Glutamatergic neuron (in vitro differentiated cells): ENCODE measurements at places on chromosomes 6 and 20.

- no peak for DNase-seq
Observed at GRCh38 chr20:23754731-23755130, 4.0 kb upstream of the CST1 start.

- DNase-seq = no peak
Observed at GRCh38 chr6:43980004-43980795, 147.1 kb downstream of the MRPL14 start.

DNA sequence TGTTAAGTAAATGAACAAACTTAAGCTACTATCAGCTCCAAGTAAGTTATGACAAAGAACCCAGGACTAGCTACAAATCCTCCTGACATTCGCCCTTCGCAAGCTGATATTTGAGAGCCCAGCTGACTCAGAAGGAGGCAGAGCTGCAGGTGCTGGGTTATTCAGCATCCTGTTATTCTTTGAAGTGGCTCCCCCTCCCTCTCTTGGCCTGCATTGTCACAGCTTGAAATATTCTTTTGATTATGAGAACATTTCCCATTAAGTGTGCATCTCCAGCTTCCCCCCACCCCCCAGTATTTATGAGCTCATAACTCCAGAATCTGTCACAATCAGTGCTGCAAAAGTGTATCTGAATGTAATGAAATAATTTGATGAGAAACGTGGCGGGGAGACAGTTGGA is 78.8 kb upstream of the RALY start:
- no peak for DNase-seq

GRCh38 chr20:33419140-33419974 is 18.0 kb upstream of the CDK5RAP1 start:
- peak; percentile 31 for DNase-seq

DNA sequence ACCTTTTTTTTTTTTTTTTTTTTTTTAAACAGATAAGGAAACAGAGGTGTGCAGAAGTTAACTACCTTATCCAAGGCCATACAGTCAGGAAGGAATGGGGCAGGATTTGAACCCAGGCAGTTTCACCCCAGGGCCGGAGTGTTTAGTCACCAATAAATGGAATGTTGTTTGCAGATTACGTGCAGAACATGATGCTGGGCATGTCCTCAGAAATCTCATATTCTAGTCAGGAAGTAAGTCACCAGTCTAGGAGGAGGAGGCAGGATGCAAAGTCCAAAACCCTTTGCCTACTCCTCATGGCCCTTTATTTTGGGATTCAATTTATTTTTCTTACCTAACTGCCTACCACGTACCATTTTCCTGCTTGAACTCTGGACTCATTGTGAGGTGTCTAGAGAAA is 57.1 kb upstream of the LRRC1 start:
- no peak for DNase-seq

DNA sequence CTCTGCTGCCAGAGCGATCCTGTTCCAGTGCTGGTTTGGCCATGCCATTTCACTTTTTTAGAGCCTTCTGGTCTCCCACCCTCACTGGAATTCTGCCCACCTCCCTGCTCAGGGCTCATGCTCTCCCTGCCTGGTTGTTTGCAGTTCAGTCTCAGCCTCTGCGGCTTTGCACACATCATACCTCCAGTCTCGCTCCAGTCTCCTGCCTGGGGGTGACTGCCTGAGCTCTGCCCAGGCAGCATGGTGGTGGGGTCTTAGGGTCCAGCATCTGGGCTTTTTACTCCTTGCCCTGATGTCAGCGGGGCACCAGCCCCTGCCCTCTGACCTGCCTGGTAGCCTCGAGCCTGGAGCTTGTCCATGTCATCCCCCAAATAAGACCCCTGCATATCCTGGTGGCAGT is 30.9 kb downstream of the CD83 start:
- no peak for DNase-seq

DNA sequence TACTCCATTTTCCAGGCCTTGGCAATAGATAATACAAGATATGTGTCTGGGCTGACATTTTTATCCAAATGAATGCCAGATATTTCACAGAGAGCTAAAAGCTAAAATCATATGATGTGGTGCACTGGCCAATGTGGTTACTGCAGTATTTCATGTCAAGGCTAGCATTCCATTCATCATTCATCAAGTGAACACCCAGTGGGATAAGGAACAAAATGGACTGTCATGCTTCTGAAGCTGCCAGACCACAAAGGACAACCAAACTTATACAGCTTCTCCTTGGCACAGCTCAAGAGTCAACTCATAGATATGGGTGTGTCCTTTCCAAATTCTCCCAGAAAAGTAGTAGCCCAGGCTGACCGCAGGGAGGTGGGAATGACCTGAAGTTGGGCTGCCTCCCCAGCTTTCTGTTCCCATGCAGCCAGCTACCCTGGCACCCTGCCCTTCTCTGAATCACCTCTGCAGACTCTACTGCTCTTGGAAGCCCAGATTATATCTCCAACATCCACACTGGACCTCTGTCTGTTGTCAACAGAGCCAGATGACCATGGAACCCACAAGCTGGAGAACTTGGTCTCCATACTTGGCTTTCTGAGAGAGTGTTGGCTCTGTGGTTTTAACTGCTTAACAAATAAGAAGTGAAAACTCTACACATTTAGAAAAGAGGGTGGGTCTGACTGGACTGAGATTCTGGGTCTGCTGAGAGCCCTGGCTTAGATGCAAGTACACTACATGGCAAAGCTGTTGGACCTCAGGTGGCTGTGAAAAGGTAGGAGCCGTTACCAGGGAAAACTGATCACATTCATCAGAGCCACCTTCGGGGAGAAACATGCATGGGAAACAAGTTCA is 122.8 kb downstream of the ALDH8A1 start:
- no peak for DNase-seq

DNA sequence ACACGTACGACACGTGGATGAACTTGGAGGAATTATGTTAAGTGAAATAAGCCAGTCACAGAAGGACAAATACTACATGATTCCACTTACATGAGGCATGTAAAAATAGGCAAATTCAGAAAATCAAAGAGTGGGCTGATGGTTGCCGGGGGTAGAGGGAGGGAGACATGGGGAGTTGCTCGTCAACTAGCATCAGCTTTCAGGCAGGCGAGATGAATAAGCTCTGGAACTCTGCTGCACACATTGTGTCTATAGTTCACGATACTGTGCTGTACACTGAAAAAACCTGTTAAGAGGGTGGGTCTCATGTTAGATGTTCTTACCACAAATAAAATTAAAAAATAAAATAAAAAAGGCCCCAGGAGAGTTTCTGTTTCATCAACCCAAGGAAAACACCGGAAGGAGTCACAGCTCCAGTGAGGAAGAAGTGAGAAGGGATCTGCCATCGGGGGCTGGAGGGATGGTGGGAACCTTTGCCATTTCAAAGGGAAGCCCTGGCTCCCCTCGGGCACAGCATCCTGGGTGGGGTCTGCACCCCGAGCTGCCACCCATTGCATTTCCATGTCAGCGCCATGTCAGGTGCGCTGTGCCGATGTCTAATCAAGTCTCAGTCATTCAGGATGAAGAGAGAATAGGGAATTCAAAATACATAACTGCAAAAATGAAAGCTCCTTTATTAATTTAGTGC is 98.3 kb downstream of the SLC22A23 start:
- DNase-seq = no peak

GRCh38 chr6:125013938-125014660 is 51.9 kb downstream of the RNF217 start:
- no peak for DNase-seq

GRCh38 chr20:62776035-62776691 is 20.1 kb upstream of the MRGBP start:
- no peak for DNase-seq

GRCh38 chr20:258963-259362 is 1.4 kb downstream of the DEFB132 start:
- DNase-seq = no peak

GRCh38 chr6:105641504-105641903 is 238.6 kb upstream of the PREP start:
- DNase-seq = no peak
